Stimulated activated CD8-positive, alpha-beta memory T cell treated with anti-CD3 and anti-CD28 coated beads, Interleukin-2, amount 100 ng/mL, for 1 hour (primary cell): ENCODE measurements at places on chromosomes 3 and 15.

DNA sequence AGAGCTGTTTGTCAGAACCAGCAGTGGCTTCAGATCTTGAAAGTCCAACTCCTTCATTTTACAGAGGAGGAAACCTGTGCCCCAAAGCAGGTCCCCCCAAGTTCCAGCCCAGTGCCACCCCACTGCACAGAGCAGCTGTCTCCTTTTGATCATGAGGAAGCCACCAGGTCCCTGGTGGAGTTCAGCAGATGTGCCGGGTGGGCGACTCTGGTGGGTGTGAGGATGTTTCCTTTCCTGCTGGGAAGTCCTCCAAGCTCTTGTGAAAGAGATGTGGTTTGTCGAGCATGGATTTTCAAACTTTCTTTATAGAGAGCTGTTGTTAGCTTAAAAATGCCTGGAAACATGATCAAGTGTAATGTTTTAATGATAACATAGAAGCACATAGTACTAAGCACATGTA lies 52.0 kb downstream of the SMAD3 start:
- DNase-seq, result no peak

DNA sequence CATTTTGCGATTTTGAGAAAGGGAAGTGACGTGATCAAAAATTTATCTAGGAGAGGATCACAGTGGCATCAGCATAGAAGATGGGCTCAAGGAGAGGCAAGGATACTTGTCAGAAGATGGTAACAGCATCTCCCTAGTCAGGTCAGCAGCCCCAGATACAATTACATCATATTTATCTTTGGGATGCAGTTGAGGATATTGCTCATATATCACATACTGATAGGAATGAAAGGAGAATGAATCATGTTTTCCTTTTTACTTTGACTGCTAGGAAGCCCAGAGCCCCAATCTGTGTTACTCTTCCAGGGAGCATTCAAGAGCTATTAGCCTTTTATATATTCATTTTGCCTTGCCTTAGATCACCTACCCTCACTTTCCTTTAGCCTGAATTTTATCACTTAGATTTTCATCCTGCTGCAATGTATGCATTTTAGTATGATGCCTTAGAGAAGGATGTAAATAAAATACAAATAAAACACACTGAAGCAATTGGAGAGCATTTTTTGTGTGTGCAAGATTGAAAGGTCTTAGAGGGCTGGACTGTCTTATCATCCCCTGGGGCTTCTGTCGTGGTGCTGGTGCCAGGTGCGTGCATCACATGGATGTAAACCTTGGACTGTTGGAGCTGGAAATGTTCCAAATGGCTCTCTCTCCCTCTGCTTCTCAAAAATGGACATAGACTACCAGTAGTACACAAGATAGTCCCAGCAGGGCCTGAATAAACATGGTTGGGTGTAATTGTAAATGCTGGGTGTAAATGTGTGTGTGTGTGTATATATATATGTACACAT lies 40.3 kb downstream of the CORO2B start:
- no peak for DNase-seq

GRCh38 chr15:43403616-43404015 lies 32.7 kb downstream of the TUBGCP4 start:
- no peak for DNase-seq

GRCh38 chr15:63663906-63664305 lies 66.7 kb downstream of the FBXL22 start:
- no peak for DNase-seq

- no peak for DNase-seq
These were observed 685.8 kb upstream of the CCDC54 start for GRCh38 chr3:106691476-106691875.

DNA sequence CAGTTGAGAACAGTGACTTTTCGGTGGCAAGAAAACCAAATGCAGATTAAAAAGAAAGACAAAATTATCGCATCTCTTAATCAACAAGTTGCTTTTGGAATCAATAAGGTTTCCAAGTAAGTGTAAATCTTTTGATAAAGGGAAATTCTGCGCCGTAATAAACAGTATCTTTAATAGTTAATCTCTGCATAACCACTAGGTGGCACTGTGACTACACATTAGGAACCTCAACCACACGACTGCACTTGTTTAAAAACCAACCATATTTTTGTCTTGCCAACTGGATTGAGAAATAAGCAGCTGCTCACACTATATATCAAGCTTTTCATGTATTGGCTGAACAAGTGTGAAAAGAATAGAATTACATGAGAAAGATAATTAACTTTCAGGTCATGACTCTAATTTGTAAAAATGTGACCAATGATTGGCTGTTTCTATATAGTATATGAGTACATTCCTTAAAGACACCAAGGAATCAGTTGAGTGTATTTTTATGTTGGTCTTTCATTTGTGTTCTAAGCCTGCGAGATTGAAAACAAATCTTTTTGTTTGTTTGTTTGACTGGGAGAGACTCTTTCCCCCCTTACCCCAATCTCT lies 72.7 kb downstream of the DZIP3 start:
- DNase-seq, result no peak

GRCh38 chr15:73116164-73116563 lies 63.9 kb downstream of the NEO1 start:
- DNase-seq, result no peak

GRCh38 chr3:16452261-16452660 lies 61.2 kb downstream of the RFTN1 start:
- DNase-seq, result no peak

GRCh38 chr3:190860521-190860920 lies 2.0 kb downstream of the GMNC start:
- DNase-seq, result no peak

DNA sequence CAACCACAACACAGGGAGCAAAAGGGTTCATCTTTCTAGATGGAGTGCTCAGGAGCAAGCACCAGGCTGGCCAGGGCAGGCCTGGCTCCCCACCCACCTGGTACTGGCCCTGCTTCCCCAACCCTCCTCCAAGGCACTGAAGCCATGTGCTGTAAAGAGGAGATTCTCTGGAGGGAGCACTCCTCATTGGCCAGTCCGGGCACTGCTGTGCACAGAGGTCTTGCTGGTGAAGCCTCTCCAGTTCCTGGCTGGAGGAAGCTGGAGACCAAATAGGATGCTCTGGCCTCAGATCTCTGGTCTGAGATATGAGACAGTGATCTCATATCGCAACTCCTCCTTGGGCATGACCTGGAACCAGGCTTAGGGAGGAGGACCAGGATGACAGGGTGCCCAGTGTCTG lies 7.7 kb upstream of the SEMA3F start:
- no peak for DNase-seq

DNA sequence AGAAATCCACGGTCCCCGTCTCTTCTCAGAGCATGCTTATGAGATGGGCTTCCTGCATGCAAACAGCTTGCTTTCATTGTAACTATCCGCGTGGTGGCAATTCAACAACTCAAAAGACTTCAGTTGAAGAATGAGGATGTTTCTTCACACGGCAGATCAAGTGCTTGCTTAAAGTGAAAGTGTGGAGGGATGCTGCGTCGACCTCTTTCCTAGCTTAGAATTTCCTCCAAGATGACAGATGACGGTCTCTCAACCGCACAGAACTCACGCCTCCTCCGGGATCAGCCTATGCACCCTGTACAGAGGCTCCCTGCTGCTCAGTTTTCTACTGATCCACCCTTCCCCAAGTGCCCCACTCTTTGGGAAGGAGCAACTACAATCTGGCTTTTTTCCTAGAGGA lies 47.8 kb downstream of the PCSK6 start:
- DNase-seq, result no peak

- no peak for DNase-seq
These were observed 155.6 kb upstream of the SLC2A2 start for GRCh38 chr3:171181907-171182690.

- DNase-seq, result no peak
These were observed 630 bp downstream of the CACNA2D2 start for GRCh38 chr3:50502584-50503423.

DNA sequence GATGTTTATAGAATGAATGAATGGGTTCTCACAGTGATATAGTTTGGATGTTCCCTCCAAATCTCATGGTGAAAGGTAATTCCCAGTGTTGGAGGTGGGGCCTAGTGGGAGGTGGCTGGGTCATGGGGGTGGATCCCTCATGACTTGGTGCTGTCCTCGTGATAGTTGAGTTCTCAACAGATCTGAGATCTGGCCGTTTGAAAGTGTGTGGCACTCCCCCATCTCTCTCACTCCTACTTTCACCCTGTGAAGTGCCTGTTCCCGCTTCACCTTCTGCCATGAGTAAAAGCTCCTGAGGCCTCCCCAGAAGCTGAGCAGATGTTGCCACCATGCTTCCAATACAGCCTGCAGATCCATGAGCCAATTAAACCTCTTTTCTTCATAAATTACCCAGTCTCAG lies 170.8 kb upstream of the LINGO1 start:
- DNase-seq, result no peak

GRCh38 chr3:25335356-25335755 lies 92.7 kb upstream of the RARB start:
- DNase-seq, result no peak

- no peak for DNase-seq
These were observed 54.9 kb downstream of the IGF1R start for GRCh38 chr15:98703126-98703685.

- no peak for DNase-seq
These were observed 7.0 kb downstream of the C3orf52 start for GRCh38 chr3:112093180-112093522.

DNA sequence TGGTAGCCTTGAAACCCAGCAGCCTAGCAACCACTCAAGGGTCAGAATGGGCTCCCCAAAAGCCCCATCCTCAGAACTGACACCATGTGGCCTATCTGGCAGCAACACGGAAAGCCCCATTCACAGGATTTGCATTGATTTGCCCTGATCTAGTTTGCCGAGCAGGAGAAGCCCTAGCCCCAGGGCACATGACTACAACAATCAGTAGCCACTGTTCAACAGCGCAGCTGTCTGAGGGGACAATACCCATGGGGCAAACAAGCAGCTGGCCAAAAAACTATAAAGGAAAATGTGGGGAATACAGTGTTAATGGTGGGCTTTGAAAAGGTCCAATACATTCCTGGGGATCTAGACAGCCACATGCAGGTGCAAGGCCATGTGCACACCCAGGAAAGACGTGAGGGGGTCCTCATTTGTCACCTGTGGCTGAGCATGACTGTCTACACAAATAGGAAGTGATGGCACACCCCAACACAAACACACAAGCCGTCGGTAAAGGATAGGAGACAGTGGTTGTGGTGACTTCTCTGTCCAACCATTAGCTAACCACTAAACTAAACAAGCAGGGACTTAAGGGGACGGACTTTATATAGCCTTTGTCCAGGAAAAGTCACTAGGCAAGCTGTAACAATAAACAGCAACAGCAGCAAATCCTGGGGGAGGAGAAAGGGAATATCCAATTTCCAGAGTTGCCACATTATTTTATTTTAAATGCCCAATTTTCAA lies 113.7 kb downstream of the LRIG1 start:
- DNase-seq, result no peak

- DNase-seq, result no peak
These were observed 22.8 kb upstream of the SSR3 start for GRCh38 chr3:156577736-156578135.

GRCh38 chr3:197810901-197811300 lies 19.8 kb downstream of the LRCH3 start:
- DNase-seq, result no peak

DNA sequence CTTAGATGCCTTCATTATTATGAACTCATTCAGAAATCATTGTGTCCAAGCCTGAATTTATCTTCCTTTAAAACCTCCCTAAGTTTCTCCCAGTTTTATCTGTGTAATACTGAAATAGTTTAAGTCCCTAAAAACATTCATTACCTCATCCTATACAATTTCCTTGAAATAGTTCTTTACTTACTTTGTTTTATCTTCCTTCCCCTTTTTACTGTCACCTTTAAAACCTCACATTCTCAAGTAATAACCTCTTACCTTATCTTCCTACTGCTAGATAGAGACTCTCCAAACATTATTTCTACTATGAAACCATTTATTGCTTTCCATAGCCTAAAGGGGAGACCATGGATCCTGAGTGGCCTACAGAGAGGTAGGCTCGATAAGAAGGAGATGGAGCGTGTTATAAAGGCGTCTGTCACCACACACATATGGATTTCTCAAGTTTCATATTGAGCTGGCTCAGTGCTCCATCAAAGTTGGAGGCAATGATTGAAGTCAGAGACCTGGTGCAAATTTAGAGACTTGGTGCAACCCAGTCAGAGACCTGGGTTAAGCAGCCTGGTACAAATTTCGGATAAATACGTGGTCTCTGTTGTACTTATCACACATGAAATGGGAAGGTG lies 140.4 kb downstream of the NFKBIZ start:
- no peak for DNase-seq

- DNase-seq, result no peak
These were observed 41.1 kb upstream of the TMCO5A start for GRCh38 chr15:37893309-37893708.

- DNase-seq, result no peak
These were observed 9.3 kb upstream of the RFTN1 start for GRCh38 chr3:16522834-16523233.

DNA sequence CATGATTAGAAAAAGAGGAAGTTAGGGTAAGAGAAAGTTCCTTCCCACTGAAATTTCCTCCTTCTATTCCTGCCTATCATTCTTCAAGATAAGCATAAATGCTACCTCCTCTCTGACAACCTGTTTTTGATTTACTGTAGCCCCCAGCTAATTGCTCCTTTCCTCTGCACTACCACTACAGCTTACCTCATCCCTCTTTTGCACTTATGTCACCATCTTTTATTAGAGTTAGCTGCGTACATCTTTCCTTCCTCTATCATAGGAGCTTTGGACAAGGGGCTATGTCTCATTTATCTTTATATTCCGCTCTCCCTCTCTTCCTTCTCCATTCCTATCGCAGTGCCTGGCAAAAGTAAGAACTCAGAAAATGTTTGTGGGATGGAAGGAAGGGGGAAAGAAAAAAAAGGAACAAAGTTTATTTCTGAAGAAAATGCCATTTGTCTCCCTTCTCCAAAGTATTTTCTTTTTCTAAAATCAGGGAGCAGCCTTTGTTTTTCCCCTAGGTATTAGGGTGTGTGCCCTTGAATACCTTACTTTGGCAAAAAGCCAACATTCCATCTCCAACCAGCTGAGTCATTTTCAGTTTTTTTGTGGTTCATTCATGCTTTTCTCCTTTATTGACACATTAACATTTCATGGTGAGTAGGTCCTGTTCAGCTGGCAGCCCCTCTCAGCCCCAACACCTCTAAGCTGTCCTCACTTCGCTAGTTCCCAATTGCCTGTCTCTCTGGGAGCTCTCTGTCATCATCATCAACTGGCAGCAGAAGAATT lies 87.6 kb upstream of the SOX2 start:
- no peak for DNase-seq

DNA sequence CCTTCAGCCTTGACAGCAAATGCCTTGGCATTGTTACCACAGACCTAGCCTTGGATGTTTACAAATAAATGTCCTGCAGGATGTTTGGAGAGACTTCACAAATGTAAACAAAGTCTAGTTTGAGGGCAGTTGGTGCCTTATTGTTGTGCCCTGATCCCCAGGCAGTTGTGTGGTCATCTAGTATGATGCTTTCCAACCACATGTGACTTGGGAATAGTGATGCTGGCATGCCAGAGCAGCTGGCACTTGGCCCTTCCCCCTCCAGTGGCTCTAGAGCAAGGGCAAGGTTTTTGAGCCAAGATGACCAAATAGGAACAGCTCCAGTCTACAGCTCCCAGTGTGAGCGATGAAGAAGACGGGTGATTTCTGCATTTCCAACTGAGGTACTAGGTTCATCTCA lies 258.2 kb downstream of the ADAMTS17 start:
- DNase-seq, result no peak

GRCh38 chr15:98943051-98943508 lies 64.5 kb downstream of the PGPEP1L start:
- DNase-seq, result no peak
